ENCODE measurements at places on chromosomes 2 and 18.

GRCh38 chr2:135182190-135182589 is 130.1 kb downstream of the RAB3GAP1 start:
- DNase-seq: no peak

DNA sequence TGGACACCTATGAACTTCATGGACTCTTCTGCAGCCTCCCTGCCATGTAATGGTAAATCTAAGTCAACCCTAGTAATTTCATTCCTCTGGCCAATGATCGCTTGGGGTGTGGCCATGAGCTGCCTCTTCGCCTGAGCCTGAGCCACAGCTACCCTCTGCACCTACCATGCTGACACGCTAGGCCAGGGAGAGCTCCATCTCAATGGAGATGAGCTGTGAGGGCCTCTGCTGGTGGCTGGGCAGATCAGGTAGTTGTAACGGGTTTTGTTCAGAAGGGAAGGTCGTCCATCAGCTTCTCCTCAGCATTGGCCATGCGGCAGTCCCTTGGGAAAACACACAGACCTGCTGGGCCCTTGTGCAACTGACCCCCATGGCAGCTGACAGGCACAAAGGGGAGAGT is 24.4 kb downstream of the MPHOSPH10 start:
- DNase-seq: no peak

- no peak for DNase-seq
These were observed 18.1 kb downstream of the ZAP70 start for GRCh38 chr2:97731274-97732020.

- no peak for DNase-seq
These were observed 149.1 kb downstream of the GREB1L start for GRCh38 chr18:21391074-21391673.

- no peak for DNase-seq
These were observed 55.2 kb downstream of the TNP1 start for GRCh38 chr2:216804357-216805350.

DNA sequence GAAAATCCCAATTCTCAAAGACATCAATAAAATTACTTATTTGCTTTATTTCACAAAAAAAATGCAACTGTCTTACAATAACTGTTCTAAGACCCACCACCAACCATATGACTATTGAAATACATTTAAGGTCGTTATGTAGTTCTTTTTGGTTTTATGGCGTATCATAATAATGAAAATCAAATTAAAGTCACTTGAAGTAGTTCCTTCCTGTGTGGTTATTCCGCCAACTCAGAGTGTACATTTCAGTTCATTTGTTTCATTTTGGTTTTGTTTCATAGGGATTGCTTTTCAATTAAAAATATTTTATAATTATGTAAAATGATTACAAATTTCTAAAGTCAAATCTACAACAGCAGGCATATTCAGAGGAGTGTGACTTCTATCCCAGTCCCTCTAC is 45.9 kb upstream of the AAK1 start:
- no peak for DNase-seq

DNA sequence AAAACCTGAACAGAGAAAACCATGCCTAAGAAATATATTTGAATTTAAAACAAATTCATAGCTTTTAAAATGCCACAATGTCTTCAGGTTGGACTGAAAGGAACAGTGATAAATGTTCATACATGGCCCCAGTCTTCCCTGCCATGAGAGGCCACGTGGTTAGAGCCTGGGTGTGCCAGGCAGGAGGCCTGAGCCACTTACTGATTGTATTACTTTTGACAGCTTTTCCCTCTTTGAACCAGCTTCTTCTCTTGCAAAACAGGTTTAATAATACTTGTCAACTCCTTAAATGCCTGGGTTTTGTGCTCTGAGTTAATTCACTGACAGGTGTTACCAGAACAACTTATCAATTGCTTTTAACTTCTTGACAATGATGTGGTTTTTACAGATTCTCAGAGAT is 27.0 kb downstream of the RBKS start:
- DNase-seq: no peak

DNA sequence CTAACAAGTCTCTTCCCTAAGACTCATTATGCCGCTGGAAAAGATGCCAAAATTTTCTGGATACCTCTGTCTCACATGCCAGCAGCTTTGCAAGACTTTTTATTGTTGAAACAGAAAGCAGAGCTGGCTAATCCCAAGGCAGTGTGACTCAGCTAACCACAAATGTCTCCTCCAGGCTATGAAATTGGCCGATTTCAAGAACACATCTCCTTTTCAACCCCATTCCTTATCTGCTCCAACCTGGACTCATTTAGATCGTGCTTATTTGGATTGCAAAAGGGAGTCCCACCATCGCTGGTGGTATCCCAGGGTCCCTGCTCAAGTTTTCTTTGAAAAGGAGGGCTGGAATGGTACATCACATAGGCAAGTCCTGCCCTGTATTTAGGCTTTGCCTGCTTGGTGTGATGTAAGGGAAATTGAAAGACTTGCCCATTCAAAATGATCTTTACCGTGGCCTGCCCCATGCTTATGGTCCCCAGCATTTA is 26.3 kb downstream of the DHRS9 start:
- no peak for DNase-seq
